ENCODE measurements at places on chromosomes 3 and 15.

DNA sequence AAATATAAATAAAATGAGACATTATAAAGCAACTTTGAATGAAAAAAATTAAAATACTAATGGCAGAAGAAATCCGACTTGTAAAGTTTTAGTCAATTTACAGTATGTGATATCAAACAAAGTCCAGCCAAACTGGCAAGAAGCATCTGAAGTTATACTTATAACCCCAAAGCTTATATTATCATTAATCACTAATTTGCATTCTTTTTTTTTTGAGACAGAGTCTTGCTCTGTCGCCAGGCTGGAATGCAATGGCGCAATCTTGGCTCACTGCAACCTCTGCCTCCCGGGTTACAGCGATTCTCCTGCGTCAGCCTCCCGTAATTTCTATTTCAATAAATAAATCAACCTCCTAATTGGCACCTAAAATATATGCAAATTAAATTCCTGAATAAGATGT lies 80.1 kb downstream of the AQR start:
- no peak for DNase-seq

- DNase-seq, result no peak
Observed at GRCh38 chr3:190384309-190384756, 3.6 kb upstream of the CLDN16 start.

- DNase-seq, result no peak
Observed at GRCh38 chr3:140602781-140603180, 75.1 kb upstream of the TRIM42 start.

GRCh38 chr15:58551764-58552504 lies 120.1 kb downstream of the LIPC start:
- peak; percentile 95 for DNase-seq

- DNase-seq, result peak; percentile 11
Observed at GRCh38 chr3:100709842-100710260, 557 bp downstream of the TFG start.

DNA sequence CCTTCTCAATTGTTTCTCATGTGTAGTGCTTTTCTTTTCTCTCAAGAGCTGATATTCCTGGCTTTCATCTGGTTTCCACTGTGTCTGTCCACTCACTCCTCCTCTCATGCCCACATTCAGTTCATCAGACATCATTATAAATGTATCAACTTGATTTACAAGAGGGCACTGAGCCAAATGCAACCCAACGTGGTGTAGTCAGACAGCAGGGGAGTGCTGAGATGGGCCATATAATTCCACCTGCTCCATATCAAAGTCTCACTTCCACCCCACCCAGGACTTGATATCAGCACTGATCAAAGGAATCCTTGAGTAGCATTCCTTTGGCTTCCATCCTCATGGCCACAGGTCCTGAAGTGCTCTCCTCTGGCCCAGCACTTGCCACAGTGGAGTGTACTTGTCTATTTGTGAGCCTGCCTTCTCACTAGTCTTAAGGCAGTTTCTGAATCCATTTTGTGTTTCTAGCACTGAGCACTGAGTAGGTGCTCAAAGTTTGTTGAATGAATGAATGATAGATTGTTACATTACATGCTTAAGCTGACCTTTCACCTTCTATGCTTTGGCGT lies 252.8 kb downstream of the CLSTN2 start:
- no peak for DNase-seq

- DNase-seq, result no peak
Observed at GRCh38 chr3:72234391-72234790, 449.4 kb upstream of the PROK2 start.

- no peak for DNase-seq
Observed at GRCh38 chr3:67976663-67977062, 322.3 kb upstream of the SUCLG2 start.

- DNase-seq, result no peak
Observed at GRCh38 chr15:90625037-90625436, 92.1 kb upstream of the BLM start.

- no peak for DNase-seq
Observed at GRCh38 chr15:56534728-56535127, 69.8 kb upstream of the MNS1 start.

DNA sequence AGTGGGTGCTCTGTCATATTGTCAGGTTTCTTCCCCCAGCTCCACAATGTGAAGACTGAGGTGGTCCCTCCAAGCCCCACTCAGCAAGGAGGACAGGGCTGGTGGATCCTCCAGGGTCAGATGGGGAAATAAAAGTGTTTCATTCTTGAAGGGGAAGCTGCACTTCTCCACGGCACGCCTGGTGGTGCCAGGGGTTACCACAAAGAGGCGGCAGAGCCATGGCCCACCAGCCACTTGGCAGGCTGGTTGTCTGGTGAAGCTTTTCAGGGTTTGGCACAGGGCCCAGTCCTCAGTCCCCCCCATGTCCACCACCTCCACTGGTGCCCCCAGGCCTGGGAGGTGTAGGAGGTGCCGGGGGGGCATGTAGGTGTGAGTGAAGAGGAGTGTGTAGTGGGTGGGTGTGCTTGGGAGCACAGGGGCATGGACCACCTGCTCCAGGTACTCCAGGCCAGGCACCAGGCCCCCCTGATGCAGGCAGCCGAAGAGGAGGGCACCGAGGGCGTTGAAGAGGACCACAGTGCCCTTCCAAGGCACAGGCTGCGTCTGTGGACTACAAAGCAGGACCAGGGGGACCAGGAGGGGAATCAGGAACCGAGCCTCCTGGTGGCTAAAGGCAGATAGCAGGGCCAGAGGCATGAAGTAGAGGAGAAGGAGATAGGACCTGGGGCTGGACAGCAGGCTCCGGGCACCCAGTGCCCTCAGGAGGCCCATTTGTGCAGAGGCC lies 5.0 kb upstream of the NCBP2 start:
- no peak for DNase-seq

- no peak for DNase-seq
Observed at GRCh38 chr15:83208367-83208661, 691 bp upstream of the HDGFL3 start.

DNA sequence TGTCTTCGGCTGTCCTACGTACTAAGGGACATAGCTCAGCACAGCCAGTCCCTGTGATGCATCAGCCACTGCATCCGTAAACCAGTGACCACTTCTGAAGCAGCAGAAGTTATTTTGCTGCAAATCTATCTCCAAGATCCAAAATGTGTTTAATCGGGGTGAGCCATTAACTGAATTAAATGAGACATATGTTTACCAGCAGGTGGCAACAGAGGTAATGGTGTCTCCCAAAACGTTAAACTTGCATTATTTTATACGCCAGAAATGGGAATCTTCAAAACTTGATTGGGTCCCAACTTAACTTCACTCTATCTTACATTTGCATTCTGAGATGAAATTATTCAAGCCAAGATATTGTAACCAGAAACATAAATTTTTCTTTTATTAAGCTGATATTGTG lies 75.3 kb upstream of the BOC start:
- peak; percentile 24 for DNase-seq

DNA sequence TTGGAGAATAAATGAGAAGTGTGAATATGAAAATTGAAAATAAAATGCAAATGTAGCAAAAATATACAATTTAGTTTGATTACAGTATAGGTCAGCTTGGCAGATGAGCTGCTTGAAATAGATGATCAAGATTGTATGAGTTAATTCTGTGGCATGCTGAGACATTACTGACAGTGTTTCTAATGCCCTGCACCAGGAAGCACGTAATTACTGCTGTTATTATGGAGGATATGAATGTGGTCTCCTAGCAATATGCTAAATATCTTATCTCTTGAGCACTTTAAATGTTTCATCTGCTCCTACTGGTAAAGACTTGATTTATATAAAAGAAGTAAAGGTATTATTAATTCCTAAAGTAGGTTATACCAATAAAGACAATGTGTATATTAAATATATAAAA lies 1015.5 kb downstream of the PLOD2 start:
- no peak for DNase-seq

GRCh38 chr3:13702286-13702685 lies 153.4 kb downstream of the FBLN2 start:
- DNase-seq, result no peak

DNA sequence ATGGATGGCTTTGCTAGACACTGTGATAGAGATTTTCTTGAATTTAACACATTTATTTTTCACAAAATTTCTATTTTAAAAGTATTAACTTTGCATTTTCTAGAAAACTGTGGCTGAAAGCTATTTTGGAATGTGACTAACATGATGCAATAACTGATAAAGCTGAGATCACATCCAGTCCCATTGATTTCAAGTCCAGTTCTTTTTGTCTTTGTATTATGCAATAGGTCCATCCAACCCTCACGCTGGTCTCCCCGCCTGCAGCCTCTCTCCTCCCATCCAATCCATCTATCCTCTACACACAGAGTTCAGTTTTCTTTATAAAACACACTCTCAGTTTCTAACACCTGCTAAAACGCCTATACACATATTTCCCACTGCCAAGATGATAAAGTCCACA lies 178.8 kb downstream of the CNTN3 start:
- DNase-seq, result no peak

DNA sequence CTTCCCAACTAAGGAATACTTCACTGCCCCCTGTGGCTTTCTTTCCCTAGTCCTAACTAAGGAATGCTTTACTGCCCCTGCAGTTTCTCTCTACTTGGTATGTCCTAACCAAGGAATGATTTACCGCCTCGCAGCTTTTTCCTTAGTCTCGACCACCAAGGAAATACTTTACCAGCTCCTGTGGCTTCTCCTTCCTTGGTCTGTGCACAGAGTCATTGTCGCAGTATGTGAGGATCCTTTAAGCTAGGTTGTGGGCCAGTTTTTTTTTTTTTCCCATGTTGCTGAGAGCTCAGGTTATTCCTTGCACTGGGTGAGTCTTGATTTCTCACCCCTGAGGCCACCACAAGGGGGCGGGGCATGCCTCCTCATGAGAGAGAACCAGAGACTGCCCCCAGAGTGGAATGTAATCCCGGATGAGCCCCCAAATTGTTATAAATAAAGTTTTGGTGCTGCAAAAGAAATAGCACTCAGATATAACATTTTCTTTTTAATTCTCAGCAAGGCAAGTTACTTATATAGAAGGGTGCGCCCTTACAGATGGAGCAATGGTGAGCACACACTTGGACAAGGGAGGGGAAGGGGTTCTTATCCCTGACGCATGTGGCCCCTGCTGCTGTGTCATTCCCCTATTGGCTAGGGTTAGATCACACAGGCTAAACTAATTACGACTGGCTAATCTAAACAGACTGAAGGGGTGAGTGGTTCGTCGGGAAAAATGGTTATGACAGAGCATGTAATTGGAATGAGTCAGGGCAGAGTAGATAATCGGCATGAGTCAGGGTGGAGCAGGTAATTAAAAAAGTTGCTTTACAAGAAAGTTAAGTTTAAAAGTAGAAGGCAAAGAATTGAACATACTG lies 27.0 kb downstream of the NDUFB4 start:
- no peak for DNase-seq

- peak; percentile 16 for DNase-seq
Observed at GRCh38 chr3:172061724-172062184, 22.4 kb downstream of the FNDC3B start.

GRCh38 chr3:73576999-73577461 lies 47.7 kb downstream of the PDZRN3 start:
- no peak for DNase-seq

GRCh38 chr15:64249406-64249805 lies 86.6 kb upstream of the PPIB start:
- no peak for DNase-seq

GRCh38 chr3:112519424-112520001 lies 20.2 kb upstream of the BTLA start:
- DNase-seq, result peak; percentile 72

DNA sequence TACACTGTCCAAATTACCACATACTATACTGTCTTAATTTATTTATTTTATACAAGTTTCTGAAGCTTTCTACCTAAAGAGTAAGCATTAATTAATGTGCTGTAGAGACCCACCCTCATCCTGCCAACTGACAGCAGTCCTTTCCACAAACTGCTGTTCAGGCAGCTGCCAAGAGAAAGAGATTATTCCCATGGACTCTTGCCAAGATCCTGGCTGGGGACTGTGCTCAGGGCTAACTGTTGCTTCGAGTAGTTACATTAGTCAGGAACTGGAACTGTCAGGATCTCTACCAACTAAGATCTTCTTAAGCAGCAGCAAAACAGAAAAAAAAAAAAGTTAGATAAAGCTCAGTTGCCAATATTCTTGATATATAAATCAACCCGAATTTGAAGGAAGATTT lies 398.8 kb downstream of the MECOM start:
- DNase-seq, result no peak

- DNase-seq, result no peak
Observed at GRCh38 chr15:83129791-83130190, 22.3 kb downstream of the TM6SF1 start.

GRCh38 chr3:131402391-131403039 lies 20.9 kb downstream of the NUDT16 start:
- no peak for DNase-seq

DNA sequence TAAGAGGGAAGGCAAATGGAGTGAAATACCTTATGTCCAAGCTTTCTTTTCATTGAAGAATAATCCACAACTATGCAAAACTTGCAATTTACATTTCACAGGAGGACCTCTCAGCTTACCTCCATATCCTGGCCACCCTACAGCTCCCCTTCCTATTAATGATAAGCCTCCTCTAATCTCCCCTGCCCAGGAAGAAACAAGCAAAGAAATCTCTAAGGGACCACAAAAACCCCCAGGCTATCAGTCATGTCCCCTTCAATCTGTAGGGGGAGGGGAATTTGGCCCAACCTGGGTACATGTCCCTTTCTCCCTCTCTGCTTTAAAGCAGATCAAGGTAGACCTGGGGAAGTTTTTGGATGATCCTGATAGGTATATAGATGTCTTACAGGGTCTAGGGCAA lies 11.0 kb upstream of the OSBPL11 start:
- DNase-seq, result no peak

GRCh38 chr15:89972085-89972484 lies 29.0 kb upstream of the ZNF710 start:
- DNase-seq, result no peak

- DNase-seq, result no peak
Observed at GRCh38 chr3:147962408-147963164, 553.4 kb downstream of the ZIC1 start.

GRCh38 chr3:46724424-46724823 lies 6.8 kb upstream of the PRSS50 start:
- DNase-seq, result no peak

DNA sequence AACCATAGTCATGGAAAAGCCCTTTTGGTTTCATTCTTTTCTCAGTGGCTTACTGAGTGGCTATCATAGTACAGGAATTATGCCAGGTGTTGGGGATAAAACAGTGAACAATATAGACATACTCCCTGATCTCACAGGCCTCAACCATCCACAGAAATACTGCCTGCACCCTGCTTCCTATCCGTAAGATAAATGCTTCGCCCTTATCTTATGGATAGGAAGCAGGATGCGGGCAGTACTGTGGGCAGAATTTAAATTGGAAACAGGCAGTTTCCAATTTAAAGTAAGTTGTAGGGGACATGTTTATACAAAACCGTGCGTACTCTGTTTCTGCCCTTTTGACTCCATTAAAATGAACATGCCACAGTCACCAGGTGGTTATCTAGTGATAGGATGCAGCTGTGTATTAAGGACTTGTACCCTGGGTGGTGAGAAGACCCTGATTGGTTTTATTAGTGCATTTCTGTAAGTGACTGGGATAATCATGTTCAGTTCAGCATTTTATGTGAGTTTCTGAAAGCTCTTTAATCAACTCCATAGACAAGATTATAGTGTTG lies 141.8 kb upstream of the BHLHE40 start:
- no peak for DNase-seq

GRCh38 chr3:125129512-125129997 lies 73.8 kb upstream of the HEG1 start:
- peak; percentile 70 for DNase-seq
